ENCODE measurements at places on chromosomes 16 and 17.

DNA sequence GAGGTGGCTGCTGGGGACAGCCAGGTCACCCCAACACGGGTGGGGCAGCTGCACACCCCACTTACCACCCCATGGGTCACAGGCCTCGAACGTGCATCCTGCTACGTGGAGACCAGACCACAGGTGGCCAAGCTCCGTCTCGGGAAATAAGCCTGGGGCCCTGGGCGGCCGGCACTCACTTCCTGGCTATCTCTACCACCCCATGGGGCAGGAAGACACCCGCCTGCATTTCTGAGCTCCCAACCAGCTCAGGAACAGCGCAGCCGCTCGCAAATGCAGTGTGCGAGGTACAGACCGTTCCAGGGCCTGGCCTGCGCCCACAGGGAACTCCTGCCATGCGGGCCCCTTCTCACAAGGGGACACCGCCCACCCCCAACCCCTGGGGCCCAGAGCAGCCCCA, 4.9 kb upstream of the GNG13 start:
- H3K27ac ChIP-seq = no peak overlapping the region
- no peaks in the 10 kb centered on the region for H3K36me3 ChIP-seq
- H3K4me3 ChIP-seq = no peak overlapping the region

- no peaks in the 10 kb centered on the region for H3K4me1 ChIP-seq
- H3K4me3 ChIP-seq = no peak overlapping the region
- H3K27me3 ChIP-seq = no peaks in the 10 kb centered on the region
- no peak overlapping the region for H3K27ac ChIP-seq
These were observed 5.2 kb downstream of the CCDC154 start for GRCh38 chr16:1439058-1439698.

DNA sequence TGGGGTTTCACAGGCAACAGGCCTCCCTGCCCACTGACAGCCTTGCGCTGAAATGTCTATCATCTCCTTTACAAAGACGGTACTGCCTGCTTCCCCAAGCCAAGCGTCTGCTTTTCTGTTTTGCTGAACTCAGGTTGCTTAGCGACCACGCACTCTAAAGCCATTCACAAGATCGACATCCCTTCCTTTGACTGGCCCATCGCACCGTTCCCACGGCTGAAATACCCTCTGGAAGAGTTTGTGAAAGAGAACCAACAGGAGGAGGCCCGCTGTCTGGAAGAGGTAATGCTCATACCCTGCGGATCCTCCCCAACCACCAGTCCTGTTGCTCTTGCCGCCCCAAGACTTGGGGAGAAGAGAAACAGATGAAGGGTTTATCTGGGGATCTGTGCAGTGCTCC, 28.7 kb downstream of the TMEM186 start:
- H3K4me1 ChIP-seq = no peaks in the 10 kb centered on the region
- no peaks in the 10 kb centered on the region for H3K27me3 ChIP-seq
- no peak overlapping the region for H3K27ac ChIP-seq
- DNase-seq = no peak
- no peak overlapping the region for H3K4me3 ChIP-seq
- H3K36me3 ChIP-seq = peaks cover 25% of the 10 kb centered on the region

DNA sequence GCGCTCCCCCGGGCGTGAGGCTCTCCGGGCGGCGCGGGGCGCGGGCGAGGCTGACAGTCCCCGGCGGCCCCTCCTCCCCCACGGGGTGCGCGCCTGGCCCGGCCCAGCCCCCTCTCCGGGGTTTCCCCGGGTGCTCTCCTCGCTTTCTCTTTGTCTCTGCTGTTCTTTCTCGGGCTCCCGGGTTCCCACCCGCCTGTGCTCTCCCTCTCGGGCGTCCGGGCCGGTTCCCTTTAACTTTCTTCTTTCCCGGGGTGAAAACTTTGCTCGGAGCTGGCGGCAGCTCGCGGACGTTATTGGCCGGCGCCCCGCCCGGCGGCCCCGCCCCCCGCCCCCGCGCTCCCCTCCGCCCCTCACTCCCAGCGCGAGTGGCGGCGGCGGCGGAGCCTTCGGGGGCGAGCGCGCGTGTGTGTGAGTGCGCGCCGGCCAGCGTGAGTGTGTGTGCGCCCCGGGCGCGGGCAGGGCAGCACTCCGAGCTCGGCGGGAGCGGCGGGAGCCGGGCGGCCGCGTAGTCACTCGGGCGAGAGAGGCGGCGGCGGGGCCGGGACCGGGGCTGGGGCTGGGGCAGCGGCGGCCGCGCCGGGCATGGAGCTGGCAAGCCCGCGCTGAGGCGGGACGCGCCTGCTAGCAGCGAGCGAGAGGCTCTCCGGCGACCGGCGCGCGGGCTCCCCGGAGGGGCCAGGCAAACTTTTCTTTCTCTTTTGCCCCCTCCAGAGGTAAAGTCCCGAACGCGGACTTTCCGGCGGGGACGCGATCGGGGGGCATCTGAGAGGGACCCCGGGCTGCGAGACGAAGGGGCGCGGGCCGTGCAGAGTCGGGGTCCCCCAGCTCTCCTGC, at the start of gene NTN1:
NTN1 (plus strand) TSS at position 353 of the 834 bp plus-strand sequence. CDS start 864 bp downstream, outside the sequence.
- H3K4me3 ChIP-seq = no peak within 1 kb of the TSS
- peaks cover 43% of the 10 kb centered on the region for H3K27me3 ChIP-seq
- peaks cover 26% of the 10 kb centered on the region for H3K4me1 ChIP-seq
- H3K27ac ChIP-seq = no peak within 1 kb of the TSS

GRCh38 chr17:6100891-6101500, 30.8 kb downstream of the WSCD1 start:
- no peak overlapping the region for H3K4me3 ChIP-seq
- no peaks in the 10 kb centered on the region for H3K27me3 ChIP-seq

DNA sequence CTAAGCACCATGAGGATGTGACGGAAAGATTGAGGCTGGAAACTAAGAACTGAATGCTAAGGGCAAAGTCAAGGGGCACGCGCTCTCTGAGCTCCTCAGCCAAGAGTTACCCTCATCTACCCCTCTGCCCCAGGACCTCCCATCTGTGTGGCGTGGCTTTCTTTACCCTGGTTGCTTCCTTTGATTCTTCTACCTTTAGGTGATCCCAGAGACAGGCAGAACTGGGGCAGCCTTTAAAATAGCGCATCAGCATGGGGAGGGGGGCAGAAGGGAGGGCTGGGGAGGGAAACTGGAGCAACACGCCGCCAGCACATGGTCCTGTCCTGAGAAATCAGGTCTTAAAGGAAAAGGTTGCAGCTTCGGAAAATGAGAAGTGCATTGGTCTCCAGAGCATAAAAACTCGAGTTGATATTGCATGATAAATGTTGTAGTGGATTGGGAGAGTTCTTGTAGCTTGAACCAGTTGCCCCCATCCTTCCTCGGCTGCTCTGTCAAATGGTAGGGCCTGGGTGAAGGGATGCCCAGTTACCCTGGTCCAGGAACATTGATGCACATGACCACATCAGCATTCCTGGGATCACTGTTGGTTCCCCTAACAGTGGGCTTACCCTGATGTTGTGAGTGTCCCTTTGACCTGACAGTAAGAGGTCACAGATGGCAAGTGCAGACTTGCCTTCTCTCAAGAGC, 29.7 kb downstream of the LDHD start:
- H3K27me3 ChIP-seq = no peaks in the 10 kb centered on the region
- no peak overlapping the region for H3K27ac ChIP-seq
- H3K36me3 ChIP-seq = peaks cover 2% of the 10 kb centered on the region

GRCh38 chr16:25916037-25916436, 224.3 kb downstream of the HS3ST4 start:
- no peaks in the 10 kb centered on the region for H3K36me3 ChIP-seq
- no peaks in the 10 kb centered on the region for H3K27me3 ChIP-seq
- H3K4me3 ChIP-seq = no peak overlapping the region

GRCh38 chr17:56838687-56839086, 4.7 kb downstream of the DGKE start:
- H3K4me1 ChIP-seq = peaks cover 50% of the 10 kb centered on the region
- H3K36me3 ChIP-seq = peaks cover 2% of the 10 kb centered on the region
- no peaks in the 10 kb centered on the region for H3K27me3 ChIP-seq
- peak overlapping the region; percentile 87 for H3K4me3 ChIP-seq
- DNase-seq = no peak
- peak overlapping the region; percentile 55 for H3K27ac ChIP-seq

DNA sequence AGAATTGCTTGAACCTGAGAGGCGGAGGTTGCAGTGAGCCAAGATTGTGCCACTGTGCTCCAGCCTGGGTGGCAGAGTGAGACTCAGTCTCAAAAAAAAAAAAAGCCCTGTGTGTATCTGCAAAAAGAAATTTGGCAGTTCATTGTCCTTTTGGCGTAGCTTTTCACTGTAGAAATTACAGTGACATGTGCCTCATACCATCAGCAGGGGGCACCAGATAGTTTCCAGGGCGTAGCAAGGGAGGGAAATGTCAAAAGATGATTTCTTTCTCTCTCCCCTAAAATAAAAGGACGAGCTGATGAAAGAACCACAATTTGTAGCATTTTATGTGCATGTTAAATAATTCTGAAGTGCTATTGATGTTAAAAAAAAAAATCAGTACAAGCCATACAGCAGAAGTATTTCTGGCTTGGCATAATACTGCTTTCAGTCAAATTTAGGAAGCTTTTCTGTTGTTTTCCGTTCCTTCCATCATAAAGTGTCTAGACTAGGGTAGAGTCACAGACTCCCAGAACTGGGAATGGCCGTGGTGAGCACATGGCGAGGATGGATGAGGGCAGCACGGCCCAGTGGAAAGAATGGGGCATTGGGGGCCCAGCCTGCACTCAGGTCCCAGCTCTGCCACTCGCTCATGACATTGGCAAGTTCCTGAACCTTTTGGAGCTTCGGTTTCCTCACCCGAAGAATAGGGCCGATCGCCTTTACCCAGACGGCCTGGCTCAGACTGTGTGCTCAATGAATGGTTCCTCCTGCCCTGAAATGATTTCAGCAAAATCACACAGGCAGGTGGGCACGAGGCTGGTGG, 59.8 kb upstream of the RPH3AL start:
- no peaks in the 10 kb centered on the region for H3K36me3 ChIP-seq
- peaks cover 76% of the 10 kb centered on the region for H3K4me1 ChIP-seq
- DNase-seq = peak; percentile 60

- H3K27me3 ChIP-seq = no peaks in the 10 kb centered on the region
- no peak for DNase-seq
- no peaks in the 10 kb centered on the region for H3K4me1 ChIP-seq
- peaks cover 24% of the 10 kb centered on the region for H3K36me3 ChIP-seq
These were observed 11.4 kb downstream of the NDUFAF8 start for GRCh38 chr17:81250286-81251093.

DNA sequence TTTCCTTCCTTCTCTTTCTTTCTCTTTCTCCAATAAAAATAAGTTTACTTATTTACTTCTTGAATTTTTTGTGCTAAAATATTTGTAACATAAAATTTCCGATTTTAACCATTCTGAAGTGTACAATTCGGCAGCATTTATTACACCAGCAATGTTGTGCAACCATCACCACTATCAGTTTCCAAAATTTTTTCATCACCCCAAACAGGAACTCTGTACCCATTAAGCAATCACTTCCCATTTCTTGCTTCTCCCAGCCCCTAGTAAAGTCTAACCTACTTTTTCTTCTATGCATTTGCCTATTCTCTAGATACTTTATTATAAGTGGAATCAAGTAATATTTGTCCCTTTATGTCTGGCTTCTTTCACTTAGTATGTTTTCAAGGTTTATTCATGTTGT, 2.5 kb upstream of the HP start:
- H3K4me1 ChIP-seq = no peaks in the 10 kb centered on the region
- no peak overlapping the region for H3K4me3 ChIP-seq
- H3K27me3 ChIP-seq = no peaks in the 10 kb centered on the region

DNA sequence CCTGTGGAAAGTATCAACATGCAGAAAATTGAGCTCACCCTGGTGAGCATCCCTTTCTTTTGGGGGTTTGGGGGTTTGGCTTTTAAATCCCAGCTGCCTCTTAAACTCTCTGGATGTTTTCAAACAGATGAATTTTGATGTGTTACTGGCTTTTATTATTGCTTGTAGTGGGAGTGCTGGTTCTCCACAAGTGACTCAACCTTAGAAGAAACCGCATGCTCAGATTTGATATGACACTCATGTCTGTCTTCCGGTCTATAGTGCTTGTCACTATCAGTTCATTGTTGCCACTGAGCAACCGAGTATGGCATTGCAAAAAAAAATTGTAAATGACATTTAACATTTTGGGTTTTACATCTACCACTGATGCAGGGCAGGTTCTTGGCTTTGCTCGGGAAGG, 104.5 kb downstream of the HS3ST4 start:
- no peaks in the 10 kb centered on the region for H3K4me1 ChIP-seq
- H3K36me3 ChIP-seq = no peaks in the 10 kb centered on the region
- no peak overlapping the region for H3K27ac ChIP-seq
- no peak overlapping the region for H3K4me3 ChIP-seq

- no peak overlapping the region for H3K4me3 ChIP-seq
- H3K4me1 ChIP-seq = no peaks in the 10 kb centered on the region
- no peaks in the 10 kb centered on the region for H3K36me3 ChIP-seq
These were observed 1.2 kb upstream of the ZFHX3 start for GRCh38 chr16:73049091-73049490.

GRCh38 chr17:40351359-40352236, 12.9 kb downstream of the GJD3 start:
- H3K4me3 ChIP-seq = no peak overlapping the region
- no peak overlapping the region for H3K27ac ChIP-seq
- peaks cover 27% of the 10 kb centered on the region for H3K4me1 ChIP-seq
- DNase-seq = no peak
- no peaks in the 10 kb centered on the region for H3K27me3 ChIP-seq
- H3K36me3 ChIP-seq = peaks cover 57% of the 10 kb centered on the region

- H3K27me3 ChIP-seq = no peaks in the 10 kb centered on the region
- no peak overlapping the region for H3K4me3 ChIP-seq
- H3K27ac ChIP-seq = no peak overlapping the region
- no peaks in the 10 kb centered on the region for H3K36me3 ChIP-seq
- no peaks in the 10 kb centered on the region for H3K4me1 ChIP-seq
- DNase-seq = no peak
These were observed 20.1 kb upstream of the CCL5 start for GRCh38 chr17:35900280-35900679.

DNA sequence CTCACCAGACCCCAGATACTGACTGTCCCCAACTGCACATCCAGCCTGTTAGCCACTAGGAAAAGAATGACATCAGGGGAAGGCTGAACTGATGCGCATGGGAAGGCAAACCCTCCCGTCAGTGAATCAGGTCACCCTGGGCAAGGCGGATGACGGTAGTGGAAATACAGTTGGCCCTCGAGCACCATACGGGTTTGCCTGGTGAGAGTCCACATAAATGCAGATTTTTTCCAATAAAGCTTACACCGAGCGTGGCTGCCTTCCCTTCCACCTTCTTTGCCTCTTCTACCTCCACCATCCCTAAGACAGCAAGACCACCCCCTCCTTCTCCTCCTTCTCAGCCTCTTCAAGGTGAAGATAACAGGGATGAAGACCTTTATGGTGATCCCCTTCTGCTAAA, 236.1 kb upstream of the TNRC6C start:
- DNase-seq = no peak
- no peak overlapping the region for H3K27ac ChIP-seq
- peaks cover 2% of the 10 kb centered on the region for H3K27me3 ChIP-seq
- no peaks in the 10 kb centered on the region for H3K4me1 ChIP-seq

DNA sequence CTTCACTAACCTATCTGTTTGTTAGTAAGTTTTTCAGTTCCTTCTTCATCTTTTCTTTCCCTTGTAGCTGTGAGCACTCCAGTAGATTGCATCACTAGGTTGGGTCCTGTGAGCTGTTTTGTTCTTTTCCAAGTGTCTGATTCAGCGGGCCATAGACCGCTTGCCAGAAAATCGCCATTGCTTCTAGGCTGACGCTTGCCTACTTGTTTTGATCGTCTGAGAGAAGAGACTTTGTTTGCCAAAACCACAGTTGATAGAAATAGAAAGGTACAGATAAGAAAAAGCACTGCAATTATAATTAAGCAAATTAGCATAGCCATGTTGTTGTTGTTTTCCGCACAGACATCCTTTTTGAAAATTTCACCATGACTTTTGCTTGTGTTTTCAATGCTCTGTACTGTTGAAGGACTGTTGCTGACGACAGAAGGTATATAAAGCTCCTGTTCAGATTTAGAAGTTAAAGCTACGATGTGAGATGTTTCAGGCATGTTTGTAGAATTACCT, 3.1 kb downstream of the EVI2A start:
- no peaks in the 10 kb centered on the region for H3K36me3 ChIP-seq
- DNase-seq = peak; percentile 78
- H3K27me3 ChIP-seq = no peaks in the 10 kb centered on the region
- peak overlapping the region; percentile 99 for H3K4me3 ChIP-seq

All from CD4-positive, CD25-positive, alpha-beta regulatory T cell (primary cell).